ENCODE measurements at places on chromosomes 6 and 20.

DNA sequence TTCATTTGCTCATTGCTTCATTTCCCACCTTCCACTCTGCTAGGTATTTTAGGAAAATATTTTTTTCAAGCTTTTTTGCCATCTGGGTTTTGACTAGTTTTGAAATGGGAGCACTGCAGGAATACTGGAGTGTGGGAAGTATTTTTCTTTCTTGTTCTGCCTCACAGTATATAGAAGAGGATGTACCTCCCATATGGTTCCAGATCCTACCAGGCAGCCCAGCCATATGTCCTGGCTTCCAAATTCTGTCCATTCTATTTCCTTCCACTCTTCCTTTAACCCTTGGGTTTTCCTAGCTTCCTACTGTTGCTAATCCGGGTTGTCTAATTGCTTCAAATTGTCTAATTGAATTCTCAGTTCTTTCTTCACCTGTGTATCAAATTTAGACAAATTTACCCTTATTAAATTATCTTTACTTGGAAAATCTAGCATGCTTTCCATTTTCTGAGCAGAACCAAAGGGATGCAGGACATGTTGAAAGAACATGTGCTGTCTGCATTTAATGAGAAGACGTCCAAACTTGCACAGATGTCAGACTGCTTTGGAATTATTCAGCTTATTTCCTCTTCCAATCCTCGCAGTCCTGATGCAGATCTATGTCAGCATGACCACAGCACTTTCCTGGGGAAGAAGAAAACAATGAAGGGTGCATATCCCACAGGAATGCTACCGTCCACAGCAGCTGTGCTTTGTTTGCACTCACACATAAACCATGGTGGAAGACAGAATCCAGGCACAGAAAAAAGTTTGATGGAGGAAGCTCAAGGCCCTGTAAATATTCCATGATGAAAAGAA, 1273.9 kb upstream of the MAP3K7 start:
- peak; percentile 0 for DNase-seq

- peak; percentile 63 for DNase-seq
Measured at GRCh38 chr6:2103765-2104523, 141.5 kb downstream of the GMDS start.

- no peak for DNase-seq
Measured at GRCh38 chr6:25387483-25387882, 108.3 kb downstream of the CARMIL1 start.

DNA sequence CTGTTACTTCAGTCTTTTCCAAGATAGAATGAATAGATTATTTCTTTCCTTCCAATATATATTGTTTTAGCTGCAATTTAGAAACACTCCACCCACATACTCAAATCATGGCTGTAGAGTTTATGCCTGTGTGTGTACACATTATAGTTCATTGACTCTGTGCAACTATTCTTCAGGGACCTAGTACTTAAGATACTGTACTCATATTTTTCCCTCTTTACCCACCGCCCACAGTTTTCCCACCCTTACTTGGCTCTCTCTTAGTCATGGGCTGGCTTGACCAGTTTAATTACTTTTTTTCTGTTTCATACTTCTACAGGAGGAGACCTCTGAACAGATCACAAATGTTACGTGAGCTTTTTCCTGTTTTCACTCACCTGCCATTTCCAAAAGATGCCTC, 30.4 kb downstream of the C6orf89 start:
- no peak for DNase-seq

- no peak for DNase-seq
Measured at GRCh38 chr6:32178547-32179440, 589 bp downstream of the RNF5 start.

DNA sequence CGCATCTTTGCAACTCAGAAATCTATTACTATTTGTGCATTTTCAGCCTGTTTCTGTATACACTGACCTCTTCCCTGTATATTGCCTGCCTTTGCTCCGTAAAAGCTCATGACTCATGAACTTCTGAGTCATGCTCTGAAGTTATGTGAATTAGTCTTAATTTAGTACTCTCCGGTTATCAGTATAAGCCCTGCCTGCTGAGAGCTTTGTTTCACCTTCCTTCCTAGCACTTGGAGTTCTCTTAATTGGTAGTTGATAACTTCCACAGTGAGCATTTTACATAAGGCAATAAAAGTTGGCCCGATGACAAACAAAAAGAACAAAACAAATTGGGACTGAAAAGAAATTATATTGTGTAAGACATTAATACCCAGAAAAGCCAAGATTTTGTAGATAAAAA, 231.4 kb downstream of the GJA1 start:
- peak; percentile 80 for DNase-seq

- DNase-seq, result no peak
Measured at GRCh38 chr6:110357298-110357663, 868 bp downstream of the METTL24 start.

DNA sequence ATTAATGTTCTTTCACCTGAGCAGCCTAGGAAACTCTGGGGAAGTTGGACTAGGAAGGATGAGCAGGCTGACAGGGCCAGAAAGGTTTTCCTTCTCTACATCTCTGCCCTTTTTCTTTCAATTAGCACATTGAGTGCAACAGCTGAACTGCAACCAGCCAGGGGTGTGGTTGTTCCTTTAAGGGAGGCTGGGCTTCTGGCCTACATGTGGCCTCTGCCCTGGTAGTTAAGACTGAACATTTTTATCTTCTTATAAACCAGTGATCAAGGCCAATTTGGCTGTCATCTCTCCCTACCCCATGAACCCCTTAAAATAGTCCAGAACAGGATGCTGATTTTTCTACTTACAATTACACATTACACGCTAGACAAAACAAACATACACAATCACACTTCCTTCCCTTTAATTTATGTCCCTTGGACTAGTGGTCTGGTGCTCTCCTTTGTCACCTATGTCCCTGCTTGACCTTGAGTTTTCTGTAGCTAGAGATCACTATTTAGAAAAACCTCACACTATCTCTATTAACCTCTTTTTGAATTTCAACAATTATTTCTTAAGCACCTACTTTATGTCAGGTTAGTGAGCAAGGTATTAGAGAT, 60.3 kb downstream of the RNF217 start:
- DNase-seq, result no peak

DNA sequence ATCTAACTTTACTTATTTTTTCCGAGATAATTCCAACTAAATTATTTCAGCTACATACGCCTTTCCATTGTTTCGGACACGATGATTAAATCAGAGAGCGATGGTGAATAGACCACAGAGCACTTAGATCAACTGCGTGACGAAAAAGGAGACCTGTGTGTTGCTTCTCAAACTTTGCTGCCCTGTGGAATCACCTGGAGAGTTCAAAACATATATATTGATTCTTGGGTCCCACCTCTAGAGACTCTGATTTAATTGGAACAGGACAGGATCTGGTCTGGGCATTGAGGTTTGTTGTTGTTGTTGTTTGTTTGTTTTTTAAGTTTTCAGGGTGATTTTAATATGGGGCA, 401 bp upstream of the TNFRSF21 start:
- no peak for DNase-seq

GRCh38 chr6:169023161-169023874, 230.3 kb downstream of the THBS2 start:
- no peak for DNase-seq

DNA sequence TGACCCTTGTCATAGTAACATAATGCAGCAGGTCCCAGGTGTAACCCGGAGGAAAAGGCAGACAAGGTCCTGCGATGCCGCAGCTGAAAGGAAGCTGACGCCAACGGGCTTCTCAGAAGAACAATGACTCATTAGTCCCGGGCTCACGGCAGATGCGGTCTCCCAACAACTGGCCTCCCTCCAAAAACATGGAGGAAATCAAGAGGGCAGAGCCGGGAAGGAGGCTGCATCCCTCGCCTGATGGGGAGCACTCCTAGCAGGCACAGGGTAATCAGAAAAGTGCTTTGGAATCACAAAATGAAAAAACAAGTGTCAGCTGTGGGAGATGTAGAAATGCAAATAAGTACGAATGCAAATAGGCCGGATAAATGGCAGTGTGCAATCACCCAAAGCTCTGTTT, 165.2 kb upstream of the AGPAT4 start:
- peak; percentile 89 for DNase-seq

DNA sequence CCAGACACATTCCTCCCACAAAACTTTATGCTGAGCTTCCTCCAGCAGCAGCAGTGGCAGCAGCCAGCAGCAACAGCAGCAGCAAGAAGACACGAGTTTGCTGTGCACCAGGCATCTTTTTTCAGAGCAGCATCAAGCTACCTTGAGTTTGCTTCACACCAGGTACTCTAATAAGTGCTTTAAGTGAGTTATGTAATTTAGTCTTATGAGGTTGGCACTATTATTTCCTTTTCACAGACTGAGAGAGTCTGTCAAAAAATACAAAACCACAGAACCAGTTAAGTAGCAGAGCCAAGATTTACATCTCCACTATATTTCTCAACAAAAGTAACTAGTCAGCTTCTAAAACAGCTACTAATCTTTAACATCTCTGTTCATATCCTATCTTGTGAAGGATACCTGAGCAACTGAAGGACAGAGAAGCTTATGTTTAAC, 23.7 kb downstream of the RANBP9 start:
- DNase-seq, result no peak

- no peak for DNase-seq
Measured at GRCh38 chr20:5663396-5663795, 86.8 kb upstream of the SHLD1 start.

DNA sequence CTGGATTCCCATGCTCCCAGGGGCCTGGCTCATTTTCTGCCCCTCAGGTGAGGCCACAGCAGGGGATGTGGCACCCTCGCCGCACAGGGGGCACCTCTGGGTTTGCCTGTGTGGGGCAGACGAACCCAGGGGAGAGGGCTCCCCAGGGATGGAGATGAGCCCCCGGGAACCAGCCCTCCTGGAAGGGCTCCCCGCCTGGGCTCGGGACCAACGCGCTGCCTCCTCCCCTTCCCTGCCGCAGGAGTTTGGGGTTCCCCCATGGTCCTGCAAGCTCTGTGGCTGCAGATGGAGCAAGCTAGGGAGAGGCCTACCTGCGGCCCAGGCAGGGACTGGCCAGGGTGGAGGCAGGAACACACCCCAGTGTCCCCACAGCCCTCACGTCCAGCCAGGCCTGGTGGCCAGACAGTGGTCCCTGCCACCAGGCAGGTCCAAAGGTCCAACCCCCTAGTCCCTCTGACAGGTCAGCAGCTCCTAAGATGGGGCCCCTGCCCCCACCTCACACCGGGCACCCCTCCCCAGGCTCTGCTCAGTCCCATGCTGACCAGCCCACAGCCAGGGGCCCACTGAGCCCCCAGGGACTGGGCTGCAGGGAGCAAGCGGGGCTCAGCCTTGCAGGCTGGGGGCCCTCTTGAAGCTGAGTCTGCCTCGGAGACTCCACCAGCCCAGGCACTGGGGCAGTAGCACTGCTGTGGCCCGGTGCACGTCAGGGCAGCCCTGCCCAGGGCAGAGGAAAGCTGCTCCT, 13.7 kb downstream of the LAMA5 start:
- no peak for DNase-seq
